ENCODE measurements at places on chromosomes 1 and 21.
A peak's percentile ranks its signal among the peaks of the same experiment; 100 is the strongest.

GRCh38 chr1:47963568-47964358 lies 33.4 kb downstream of the TRABD2B start:
- DNase-seq = no peak

DNA sequence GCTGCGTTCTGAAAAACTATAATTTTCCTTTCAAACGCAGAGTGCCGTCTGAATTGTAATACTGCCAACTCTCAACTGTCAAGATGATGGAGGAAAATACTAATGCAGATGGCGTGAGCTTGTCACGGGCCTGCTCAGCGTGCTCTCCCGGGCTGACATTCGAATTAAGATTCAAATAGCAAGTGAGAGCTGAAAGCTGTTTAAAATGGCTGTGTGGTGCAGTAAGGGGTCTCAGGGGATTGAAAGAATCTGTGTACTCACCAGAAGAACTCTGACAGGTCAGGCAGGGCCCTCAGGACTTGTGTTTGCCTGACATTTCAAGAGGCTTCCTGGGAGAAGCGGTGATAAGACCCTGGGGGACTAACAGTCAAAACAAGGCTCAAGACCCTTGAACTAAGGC lies 33.1 kb downstream of the ZMYND12 start:
- no peak for DNase-seq

DNA sequence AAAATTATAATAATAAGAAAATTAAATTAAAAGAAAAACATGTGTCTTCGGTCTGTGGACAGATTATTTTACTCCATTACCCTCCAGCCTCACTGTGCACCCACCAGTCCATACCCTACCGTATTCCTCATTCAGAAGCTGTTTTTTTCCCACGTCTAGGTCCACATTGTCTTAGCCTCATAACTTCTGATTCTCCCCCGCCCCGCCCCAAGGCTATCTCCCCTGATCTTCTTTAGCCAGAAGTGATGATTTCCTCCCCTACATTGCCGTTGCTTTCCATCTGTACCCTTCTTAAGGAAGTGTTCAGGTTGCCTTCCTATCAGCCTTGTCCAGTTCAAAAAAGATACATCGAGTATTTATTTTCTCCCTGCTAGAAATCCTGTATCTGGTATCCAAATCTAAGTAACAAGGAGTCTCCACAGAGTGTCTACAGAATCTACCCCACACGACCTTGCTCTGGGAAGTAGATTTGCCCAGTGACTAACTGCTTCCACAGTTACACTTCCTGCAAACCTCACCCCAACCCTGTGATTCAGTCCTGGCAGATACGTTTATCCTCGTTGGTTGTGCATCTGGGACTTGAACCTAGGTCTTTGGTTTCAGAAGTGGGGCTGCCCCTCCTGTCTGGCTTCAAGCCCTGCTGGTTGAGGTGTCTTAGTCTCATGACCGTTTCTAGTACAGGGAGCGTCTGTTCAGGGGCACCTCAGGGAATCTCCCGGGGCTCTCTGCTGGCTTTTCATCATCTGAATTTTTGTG lies 470.2 kb downstream of the CAMTA1 start:
- DNase-seq = no peak

GRCh38 chr1:113073479-113073950 lies 517 bp downstream of the LRIG2 start:
- no peak for DNase-seq

DNA sequence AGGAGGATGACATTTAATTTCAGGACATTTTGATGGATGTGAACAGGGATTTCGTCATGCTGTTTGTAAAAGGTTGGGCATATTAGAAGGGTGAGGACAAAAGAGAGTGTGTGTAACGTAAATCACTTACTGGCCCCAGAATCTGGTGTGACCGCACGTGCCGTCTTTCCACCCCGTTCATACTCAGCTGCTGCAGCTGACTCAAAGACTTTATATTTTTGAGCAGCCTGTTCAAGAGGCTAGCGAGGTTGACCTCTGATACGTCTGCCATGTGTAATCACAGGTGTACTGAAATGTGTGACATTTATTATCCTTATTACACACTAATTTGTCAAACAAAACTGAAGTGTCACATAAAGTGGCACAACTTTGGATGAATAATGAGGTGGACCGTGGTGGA lies 66.5 kb upstream of the ERRFI1 start:
- no peak for DNase-seq

DNA sequence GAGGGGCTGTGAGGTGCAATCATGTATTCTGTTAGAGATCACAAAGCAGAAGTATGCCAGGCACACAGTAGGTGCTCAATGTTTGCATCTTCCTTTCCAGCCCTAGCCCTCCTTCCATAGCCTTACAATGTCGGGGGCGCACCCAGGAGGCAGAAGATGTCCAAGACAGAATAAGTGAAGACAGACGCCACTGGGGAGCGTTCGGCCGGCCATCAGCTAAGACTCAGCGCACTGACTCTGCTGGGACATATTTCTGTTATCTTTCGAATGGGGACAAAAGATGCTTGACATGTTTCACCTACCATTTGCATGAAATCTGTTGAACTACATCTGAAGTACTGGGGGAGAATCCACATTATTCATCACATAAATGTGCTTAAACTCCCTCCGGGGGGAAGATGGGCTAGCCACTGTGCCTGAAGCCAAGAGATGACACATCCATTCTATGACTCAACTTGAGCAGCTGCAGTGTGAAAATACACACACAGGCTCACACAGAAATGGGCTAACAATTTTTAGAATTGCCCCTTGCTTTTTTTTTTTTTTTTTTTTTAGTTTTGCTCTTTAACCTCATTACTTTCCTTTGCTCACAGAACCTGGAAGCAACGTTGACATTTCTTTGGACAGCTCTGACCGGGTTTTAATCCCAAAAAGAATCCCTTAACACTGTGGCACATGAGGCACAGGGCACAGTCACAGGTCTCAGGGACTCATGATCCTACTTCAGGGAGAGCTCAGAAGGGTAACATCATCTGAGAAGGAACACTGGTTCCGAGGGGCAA lies 7.9 kb downstream of the TIAM1 start:
- DNase-seq = no peak

DNA sequence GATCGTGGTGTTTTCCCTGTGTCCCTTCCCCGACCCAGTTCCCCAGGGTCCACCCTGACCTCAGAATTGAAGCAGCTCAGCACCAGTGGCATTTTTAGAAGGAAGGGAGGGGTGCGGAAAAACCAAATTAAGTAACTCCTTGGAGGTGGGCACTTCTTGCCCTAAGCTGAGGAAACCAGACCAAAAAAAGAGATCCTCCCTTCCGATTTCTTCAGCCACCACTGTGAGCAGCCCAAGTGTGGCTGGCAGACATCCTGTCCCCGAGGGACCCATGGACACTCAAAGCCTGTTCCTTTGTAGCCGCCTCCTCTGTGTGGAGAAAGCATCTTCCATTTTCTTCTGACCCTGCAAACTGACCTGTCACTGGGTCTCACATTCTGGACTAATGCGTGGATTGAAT lies 31.3 kb downstream of the KIRREL1 start:
- no peak for DNase-seq

DNA sequence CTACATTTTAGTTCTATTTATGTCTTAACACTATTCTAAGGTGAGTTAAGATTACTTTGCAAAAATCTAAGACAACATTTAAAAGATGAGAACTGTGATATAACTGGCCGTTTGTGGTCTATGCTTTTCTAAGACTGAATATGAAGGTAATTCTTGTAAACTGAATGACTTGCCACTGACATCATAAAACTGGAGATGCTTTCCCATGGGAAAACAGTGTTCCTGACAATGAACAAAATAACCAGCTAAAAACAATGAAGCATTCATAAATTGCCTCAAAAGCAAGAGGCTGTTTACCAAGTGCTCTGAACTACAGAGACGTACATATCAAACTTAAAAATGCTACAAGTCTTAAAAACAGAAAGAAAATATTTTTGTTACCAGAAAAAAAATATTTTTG lies 54.7 kb downstream of the APP start:
- no peak for DNase-seq

DNA sequence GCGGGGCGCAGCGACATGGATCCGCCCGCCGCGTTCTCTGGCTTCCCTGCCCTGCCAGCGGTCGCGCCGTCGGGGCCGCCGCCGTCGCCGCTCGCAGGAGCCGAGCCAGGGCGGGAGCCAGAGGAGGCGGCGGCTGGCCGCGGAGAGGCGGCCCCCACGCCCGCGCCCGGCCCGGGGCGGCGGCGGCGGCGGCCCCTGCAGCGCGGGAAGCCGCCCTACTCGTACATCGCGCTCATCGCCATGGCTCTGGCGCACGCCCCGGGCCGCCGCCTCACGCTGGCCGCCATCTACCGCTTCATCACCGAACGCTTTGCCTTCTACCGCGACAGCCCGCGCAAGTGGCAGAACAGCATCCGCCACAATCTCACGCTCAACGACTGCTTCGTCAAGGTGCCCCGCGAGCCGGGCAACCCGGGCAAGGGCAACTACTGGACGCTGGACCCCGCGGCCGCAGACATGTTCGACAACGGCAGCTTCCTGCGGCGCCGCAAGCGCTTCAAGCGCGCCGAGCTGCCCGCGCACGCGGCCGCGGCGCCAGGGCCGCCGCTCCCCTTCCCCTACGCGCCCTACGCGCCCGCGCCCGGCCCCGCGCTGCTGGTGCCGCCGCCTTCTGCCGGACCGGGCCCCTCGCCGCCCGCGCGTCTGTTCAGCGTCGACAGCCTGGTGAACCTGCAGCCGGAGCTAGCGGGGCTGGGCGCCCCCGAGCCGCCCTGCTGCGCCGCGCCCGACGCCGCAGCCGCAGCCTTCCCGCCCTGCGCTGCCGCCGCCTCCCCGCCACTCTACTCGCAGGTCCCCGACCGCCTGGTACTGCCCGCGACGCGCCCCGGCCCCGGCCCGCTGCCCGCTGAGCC lies 459 bp downstream of the FOXE3 start:
- DNase-seq = no peak

GRCh38 chr21:38499296-38499695 lies 1.0 kb upstream of the ERG start:
- no peak for DNase-seq

- DNase-seq = no peak
Observed at GRCh38 chr1:23664837-23665795, 26.5 kb upstream of the RPL11 start.

- DNase-seq = no peak
Observed at GRCh38 chr1:171501305-171502024, 16.1 kb downstream of the PRRC2C start.

GRCh38 chr1:12161662-12162458 lies 4.9 kb upstream of the TNFRSF1B start:
- DNase-seq = peak; percentile 59

- no peak for DNase-seq
Observed at GRCh38 chr1:93704052-93704451, 22.4 kb upstream of the BCAR3 start.

- no peak for DNase-seq
Observed at GRCh38 chr1:109783436-109783835, 19.7 kb upstream of the EPS8L3 start.

DNA sequence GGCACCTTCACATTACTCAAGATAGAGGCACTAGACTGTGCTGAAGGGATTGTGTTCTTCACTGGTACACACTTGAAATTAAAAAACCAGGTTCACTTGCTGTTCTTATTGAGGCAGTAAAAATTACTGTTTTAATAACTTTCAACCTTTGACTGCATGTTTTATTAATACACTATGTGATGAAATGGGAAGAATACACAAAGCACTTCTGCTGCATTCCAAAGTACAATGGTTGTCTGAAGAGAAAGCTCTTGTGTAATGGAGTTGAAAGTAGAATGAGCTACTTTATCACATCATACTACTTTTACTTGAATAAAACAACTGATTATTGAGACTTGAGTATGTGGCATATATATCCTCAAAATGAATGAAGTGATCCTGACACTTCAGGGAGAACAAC lies 49.7 kb downstream of the LRRC8C start:
- no peak for DNase-seq

DNA sequence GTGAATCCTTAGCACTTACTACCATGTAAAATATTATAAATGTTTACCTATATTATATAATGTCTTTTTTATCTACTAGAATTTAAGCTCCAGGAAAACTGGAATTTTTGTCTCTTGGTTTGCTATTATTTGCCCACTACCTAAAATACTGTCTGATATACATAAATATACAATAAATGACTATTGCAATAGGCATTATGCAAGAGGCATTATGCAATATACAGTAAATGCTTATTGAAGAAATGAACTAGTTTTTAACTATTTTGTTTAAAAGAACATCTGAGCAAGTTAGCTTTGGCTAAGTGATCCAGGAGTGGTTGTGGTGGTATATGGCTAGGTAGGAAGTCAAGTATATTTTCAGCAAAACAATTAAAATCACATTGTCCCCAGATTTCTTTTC lies 640.2 kb upstream of the PKN2 start:
- DNase-seq = no peak

- no peak for DNase-seq
Observed at GRCh38 chr1:108034396-108034795, 69.4 kb upstream of the VAV3 start.

DNA sequence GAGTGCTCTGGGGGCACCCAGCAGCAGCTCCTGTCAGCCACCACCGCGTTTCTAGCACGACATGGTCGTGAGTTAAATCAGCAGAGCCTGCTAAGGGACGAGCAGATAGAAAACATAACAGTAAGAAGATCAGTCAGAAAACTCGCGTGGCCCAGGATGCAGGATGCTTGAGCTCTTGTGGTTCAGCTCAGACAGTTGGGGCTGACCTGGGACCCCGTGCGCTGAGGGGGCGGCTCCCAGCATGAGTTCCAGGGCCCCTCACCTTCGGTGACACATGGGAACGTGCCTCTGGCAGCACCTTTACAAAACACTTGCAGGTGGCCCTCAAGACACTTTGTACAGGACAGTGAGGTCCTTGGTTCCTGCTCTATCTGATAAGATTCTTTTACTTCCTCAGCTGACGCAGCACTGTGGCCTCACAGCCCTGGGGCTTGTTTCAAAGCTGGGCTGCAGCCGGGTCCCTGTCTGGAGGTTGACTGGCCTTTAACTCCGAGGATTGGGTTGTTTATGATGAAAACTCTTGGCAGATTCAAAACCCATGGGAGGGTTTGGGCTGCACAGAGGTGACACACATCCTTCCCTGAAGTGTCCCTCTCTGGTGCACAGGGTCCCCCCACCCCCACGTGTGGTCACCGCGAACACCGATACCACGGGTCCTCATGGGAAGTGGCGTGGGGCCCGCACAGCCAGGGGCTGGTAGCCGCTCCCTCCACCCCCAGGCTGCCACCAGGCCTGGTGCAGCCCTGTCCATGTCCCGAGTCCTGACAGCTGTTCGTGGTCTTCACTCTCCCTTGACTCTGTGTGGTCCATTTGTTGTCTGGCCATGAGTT lies 65.3 kb upstream of the COL6A1 start:
- no peak for DNase-seq

GRCh38 chr1:51901151-51901550 lies 22.6 kb upstream of the NRDC start:
- DNase-seq = no peak

DNA sequence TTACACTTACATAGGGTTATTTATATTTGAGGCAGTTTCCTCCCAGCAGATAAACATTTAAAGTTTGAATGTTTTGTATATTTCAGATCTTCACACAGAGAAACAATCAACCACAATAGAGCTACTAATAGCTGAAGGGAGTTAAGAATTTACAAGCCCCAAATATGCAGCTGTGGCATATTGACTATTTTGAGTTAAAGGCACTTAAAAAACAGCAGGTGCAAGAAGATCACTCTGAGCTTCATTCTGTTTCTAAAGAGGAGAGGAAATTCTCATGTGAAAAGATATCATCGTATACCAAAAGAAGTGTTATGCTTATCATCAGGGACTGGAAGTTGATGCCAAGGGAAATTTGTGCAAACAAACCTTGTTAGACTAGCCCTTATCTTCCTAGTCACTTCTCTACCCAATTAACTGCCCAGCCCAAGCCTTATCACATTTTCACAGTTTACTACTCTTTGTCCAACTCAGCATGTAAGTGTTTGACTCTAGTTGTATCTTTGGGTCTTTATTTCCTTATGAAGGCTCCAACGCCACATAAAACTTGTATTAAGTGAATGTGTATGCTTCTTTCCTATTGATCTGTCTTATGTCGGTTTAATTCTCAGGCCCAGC lies 66.3 kb upstream of the COG2 start:
- DNase-seq = no peak
